ENCODE measurements at places on chromosomes 5 and 9.

- no peak for DNase-seq
Measured at GRCh38 chr9:134144801-134145200, 8.9 kb downstream of the WDR5 start.

DNA sequence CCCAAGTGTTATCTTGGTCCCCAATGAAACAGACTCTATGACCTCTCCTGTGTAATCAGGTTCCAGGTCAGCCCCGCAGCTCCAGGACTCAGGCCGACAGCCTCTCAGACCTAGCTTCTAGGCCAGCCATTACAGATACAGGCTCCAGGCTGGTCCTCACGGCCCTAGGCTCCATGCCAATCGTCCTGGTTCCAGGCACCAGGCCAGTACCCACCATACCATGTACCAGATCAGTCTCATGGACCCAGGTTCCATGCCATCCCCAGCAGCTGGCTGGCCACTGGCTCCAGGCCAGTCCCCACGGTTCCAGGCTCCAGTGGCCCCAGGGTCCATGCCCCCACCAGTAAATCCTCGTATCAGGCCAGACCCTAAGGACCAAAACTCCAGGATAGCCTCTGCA, 1326.6 kb upstream of the C9orf72 start:
- no peak for DNase-seq

DNA sequence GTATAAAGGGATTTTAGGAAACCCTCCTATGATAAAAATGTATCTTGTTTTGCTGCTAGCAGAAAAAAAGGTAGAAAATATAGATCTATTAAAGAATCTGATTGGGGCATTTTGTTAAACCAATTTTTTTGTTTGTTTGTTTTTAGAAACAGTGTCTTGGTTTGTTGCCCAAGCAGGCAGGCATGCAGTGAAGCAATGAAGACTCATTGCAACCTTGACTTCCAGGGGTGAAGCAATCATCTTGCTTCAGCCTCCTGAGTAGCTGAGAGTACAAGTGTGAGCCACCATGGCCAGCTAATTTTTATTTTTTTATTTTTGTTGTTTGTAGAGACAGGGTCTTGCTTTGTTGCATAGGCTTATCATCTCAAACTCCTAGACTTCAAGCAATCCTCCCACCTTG, 755.8 kb upstream of the EDIL3 start:
- no peak for DNase-seq

- DNase-seq, result no peak
Measured at GRCh38 chr9:32707326-32707725, 71.9 kb upstream of the TAF1L start.

GRCh38 chr5:161376034-161376433, 170.5 kb downstream of the GABRB2 start:
- no peak for DNase-seq

- no peak for DNase-seq
Measured at GRCh38 chr5:178784391-178784790, 53.9 kb upstream of the ZNF354A start.

DNA sequence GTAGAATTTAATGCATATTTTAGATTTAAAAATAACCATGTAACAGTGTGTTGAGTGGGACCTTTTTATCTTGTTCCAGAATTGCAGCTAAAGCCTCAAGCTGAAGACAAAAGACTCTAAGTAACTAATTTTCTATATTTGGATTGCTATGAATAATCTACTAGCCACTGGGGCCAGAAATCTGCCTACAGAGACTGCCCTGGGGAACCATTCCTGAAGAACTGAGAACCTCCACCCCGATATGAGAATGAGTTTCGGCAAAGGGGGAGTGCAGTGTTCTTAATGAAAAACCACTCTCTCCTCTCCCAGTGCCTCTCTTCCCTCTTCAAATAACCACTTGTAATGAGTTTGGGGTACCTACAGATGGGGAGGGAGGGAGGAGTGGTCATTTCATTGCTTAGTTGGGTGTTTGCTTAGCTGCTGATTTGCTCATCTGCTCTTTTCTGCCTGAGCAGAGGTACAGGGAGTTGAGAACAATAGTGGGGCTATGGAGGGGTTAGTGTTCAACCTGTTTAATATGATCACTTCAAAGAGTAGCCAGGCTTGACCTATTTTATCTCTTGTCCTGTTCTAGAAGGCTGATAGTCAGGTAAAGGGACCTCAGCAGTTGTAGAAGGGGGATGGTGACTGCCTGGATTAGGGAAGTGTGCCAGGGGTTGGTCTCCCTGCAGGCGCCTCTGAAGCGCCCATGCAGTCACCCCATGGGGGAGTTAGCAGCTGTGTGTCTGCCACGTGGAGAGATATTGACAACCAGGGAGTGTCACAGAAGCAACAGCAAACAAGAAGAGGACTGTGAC, 47.7 kb downstream of the ATG10 start:
- DNase-seq, result no peak

DNA sequence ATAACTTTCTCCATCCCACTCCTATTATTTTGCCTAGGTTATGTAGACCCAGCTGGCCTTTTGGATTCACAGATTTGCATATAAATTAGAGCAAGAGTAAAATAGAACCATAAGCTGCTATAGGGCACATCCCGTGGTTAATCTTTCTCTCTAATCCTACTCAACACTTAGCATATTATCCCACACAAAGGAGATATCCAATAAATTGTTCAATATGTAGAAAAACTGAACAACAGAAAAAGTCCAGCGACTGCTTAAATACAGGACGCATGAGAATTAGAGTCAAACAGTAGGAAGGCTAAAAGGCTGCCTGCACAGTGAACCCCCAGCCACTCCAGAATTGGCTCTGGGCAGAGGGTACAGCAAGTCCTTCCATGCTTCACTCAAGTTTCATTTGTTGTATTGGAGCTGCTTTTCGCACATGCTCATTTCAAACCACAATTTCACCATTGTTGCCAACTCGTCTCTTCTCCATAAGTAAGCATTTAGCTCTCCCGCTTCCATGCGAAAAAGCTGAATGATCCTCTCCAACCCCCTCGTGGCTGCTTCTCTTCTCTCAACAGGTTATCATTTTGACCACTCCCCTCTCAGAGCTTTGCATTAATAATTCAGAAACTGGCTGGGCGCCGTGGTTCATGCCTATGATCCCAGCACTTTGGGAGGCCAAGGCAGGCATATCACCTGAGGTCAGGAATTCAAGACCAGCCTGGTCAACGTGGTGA, 14.1 kb upstream of the IQGAP2 start:
- no peak for DNase-seq

- no peak for DNase-seq
Measured at GRCh38 chr5:175731172-175731571, 73.3 kb downstream of the HRH2 start.

Data from neural crest cell (in vitro differentiated cells).